Muscle of back (tissue), 13 donors: ENCODE measurements at places on chromosomes 5 and 9.

GRCh38 chr5:109682383-109682782 is 7.3 kb upstream of the MAN2A1 start:
- DNase-seq, result no peak

DNA sequence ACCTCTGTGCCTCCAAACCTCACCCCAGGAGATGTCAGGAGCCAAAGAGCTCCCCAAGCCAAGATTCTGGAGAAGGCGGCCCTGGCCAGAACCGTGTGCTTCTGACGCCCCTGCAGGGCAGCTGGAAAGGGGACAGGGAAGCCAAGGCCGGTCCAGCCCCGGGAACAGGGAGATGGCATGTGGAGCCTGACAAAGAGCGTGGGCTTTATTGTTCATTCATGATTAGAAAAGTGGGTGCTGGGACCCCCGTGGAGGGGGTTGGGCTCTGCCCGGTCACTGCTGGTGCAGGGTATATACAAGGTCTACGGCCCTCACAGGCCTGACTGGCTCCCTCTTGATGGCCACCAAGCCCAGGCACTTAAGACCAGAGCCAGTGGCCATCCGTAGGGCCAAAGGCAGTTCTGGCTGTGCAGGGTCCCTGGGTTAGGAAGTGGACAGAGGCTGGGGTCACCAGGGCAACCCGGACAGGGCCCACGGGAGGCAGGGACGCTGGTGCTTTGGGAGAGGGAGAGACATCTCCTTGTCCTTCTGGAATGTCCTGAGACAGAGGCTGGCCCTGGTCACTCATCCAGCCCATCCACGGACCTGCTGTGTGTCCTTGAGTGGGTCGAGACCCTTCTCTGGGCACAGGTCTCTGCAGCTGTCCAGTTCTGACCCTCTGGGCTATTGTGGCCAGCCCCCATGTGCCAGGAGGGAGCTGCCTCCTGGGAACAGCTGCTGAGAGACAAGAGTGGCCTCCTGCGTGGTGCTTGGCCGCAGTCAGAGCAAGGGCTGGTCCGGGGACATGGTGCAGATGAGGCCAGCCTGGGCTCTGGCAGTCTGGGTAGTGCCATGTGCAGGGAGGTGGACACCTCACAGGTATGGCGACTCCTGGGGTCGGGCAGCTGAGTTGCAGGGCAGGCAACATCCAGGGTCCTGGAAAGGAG is 12.5 kb downstream of the NINJ1 start:
- DNase-seq, result no peak

- DNase-seq, result peak; percentile 52
Observed at GRCh38 chr9:31541721-31542281, 842.6 kb upstream of the ACO1 start.

DNA sequence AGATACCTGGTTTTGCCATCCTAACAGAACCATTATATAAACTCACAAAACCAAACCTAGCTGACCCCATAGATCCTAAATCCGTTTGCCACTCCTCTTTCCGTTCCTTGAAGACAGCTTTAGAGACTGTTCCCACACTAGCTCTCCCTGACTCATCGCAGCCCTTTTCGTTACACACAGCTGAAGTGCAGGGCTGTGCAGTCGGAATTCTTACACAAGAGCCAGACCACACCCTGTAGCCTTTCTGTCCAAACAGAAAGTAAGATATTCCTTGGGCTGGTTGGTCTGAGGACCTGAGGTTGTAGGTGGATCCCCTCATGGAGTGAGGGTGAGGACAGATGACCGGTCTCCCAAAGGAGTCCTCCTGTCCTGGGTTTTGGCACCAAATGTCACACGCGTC is 56.7 kb upstream of the NAA35 start:
- no peak for DNase-seq

DNA sequence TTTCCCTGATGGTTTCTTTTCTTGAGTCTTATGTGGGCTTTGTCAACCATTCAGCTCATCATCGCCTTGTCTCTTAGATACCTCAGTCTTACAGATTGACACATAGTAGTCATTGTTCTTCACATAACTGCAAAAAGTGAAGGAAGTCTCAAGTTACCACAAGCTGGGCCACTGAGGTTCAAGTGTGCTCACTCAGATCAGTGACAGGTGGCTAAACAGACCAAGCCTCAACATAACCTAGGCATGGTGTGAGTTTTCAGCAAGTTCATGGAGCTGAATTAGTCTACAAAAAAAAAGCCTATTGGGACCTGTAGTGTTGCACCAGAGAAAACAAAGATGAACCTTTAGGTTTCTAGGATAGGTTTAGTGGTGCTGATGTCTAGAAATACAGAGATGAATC is 58.2 kb downstream of the RFK start:
- no peak for DNase-seq

DNA sequence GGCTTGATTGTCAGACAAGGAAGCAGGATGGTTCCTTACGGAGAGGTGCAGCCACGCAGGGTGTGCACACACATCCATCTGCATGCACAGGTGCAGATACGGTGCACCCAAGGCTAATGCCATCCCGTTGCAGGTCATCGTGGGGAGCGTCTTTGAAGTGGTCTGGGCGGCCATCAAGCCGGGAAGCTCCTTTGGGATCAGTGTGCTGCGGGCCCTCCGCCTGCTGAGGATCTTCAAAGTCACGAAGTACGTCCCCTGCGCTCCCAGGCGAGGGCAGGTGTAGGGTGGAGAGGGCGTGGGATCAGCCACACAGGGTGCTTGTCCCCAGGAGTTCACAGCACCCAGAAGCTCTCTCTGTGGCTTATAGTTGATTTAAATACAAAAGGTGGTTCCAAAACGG is 106.4 kb downstream of the CACNA1B start:
- DNase-seq, result no peak

DNA sequence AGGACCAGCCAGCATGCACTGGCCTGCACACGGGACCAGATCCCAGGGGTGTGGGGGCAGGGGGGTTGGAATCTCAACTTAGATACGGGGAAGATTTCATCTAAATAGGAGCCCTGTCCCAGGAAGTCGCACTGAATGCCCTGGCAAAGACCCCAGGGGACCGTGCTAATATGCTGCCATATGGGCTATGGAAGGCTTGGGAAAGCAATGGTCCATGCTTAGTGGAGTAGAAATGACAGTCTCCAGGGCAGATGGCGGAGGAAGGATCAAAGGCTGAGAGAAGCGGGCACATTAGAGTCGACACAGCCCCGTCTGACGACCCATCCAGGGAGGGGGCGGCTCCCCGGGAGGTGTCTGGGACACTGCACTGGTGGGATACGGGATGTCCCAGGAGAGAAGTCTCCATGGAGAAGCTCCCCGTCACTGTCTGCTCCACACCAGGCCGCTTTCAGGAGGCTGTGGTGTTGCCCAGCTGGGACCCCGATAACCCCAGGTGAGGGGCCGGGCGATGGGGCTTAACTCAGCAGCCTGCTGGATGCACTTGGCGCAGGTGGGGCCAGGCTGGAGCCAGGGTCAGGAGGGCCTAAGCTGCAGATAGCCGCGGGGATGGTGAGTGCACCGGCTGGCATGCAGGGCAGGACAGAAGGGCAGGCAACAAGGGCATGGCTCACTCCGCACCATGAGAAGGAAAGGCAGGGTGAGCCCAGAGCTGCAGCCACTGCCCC is 377.7 kb upstream of the IRX1 start:
- no peak for DNase-seq

DNA sequence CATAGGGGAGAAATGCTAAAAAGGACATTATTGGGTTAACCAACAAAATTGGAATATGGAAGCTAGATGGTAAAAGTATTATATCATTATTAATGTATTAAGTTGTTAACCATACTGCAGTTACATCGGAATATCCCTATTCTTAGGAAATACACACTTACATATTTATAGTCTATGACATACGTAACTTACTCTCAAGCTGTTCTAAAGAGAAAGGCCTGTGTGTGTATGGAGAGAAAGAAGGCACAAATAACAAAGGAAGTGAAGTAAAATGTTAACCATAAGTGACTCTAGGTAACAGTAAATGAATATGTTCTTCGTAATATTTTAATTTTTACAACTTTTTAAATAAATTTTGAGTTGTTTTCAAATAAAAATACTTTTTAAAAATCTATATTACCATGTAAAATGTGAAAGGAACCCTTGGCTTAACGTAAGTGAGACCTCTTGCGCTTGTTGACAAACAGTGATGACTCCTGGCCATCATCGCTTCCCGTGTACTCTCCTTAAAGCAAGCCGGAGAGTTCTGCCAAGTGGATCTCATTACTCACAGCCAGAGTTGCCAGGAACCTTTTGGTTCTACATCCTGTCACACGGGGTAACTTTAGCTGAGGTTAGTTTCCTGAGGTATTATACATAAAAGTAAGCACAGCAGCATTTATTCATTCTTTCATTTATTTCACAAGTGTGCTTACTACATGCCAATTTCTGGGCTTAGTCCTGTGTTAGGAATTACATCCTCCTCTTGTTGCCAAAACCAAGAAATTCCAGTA is 165.4 kb downstream of the EPB41L4A start:
- DNase-seq, result peak; percentile 13

DNA sequence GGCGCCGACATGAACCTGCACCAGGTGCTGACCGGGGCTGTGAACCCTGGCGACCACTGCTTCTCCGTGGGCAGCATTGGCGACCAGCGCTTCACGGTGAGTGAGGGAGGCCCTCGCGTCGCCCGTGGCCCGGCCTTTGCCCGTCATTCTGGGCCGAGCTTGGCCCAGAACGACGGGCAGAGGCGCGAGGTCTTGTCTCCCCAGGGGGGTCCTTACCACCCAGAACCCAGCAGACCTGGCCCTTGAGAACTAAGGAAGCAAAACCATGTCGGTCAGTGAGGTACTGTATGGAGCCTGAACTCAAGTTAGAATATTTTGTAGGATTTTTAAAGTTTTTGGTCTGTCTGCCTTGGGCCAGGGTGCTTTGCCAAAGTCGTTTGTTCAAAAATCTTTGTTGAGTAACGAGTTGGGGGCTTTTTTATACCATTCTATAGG is 691 bp downstream of the DMXL1 start:
- DNase-seq, result peak; percentile 16

DNA sequence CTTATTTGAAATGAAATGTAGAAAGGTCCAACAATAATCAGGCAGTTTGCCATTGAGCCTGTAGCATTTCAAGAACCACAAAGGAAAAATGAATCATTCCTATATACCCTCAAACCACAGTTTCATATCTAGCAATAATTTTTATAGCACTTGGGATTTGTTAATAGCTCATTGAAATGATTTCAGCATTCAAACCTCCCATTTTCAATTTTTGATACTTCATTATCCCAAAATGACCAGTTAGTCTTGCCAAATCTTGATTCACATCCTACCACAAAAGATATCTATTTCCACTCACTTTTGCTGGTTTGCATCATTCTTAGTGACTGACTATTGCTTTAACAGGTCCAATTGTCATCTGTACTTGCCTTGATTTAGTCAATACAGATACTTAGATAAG is 790.1 kb downstream of the TLE1 start:
- DNase-seq, result peak; percentile 29

DNA sequence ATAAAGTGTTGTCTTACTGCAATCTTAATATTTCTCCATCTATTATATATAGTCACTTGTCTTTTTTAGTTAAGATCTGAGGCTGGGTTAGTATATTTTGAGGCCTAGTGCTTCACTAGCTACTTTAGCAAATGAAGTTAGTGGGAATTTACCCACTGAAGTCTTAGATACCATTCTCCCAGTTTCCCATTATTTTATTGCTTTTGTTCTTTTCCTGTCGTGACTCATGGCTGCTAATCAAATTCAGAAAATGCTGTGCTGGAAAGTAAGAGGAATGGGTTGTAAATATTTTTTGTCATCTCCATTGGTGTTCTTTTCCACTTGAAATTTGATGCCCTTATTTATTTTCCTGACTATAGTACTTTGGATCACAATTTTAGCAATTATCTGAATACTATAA is 14.2 kb downstream of the TCERG1 start:
- DNase-seq, result no peak

DNA sequence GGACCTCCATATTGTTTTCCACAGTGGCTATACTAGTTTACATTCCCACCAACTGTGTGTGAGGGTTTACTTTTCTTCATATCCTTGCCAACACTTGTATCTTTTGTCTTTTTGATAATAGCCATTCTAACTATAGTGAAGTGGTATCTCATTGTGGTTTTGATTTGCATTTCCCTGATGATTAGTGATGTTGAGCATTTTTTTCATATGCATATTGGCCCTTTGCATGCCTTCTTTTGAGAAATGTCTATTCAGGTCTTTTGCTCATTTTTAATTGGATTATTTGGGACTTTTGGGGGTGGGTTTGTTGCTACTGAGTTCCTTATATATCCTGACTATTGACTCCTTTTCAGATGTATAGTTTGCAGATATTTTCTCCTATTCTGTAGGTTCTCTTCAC is 44.4 kb downstream of the FEM1C start:
- DNase-seq, result no peak

- DNase-seq, result no peak
Observed at GRCh38 chr5:87258507-87258906, 9.2 kb upstream of the RASA1 start.

GRCh38 chr5:61993295-61993927 is 312.6 kb upstream of the KIF2A start:
- peak; percentile 18 for DNase-seq

- DNase-seq, result no peak
Observed at GRCh38 chr9:136302527-136302926, 1.4 kb downstream of the CCDC187 start.

DNA sequence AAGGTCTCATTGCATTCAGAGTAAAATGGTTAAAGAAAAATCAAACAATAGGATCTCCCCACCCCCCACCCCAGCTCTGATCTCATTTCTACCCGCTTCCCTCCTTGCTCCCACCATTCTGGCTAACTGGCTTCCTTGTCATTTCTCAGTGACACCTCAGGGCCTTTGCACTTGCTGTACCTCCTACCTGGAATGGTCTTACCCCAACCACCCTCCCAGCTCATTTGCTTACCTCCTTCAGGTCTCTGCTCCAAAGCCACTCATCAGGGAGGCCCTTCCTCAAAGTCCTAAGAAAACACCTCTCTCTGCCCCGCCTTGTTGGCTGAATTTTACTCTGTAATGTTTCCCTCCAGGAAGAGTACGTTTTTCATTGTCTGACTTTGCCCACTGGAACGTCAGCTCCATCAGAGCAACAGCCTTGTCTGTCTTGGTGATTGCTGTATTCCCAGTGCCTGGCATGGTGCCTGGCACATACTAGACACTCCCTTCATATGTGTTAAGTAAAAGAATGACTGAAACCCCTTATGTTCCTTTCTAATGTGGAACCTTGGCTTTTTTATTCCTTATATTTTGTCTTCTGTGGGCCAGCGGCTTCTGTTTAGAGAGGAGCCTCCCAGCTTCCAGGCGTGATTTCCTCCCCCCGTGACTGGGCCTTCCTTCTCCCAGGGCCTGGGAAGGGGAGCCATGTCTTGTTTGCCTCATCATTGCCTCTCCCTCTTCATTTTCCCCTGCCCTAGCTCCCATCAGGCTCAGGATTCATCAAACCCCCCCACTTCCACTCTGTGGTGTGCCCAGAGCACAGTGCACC is 26.9 kb downstream of the NEURL1B start:
- no peak for DNase-seq

DNA sequence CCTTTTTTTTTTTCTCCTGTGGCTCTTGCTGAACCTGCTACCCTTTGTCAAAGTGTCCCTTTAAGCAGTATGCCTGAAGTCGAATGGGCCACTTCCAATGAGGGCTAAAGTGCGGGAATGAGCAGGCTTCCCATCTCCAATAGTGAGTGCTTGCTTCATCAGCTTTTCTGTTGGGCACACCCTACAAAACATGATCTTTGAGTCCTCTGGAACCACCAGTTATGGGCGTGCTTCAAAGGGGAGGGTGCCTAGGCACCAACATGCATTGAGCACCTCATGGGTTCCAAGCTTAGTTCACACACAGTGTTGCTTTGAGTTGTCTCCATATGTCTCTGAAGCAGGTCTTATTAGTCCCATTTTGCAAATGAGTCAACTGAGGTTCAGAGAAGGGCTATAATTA is 132.8 kb upstream of the CPEB4 start:
- no peak for DNase-seq

- DNase-seq, result no peak
Observed at GRCh38 chr5:149227168-149227826, 44.4 kb upstream of the AFAP1L1 start.
